ENCODE measurements at places on chromosomes 3 and 15.

- DNase-seq: no peak
These were observed 36.9 kb downstream of the RAB8B start for GRCh38 chr15:63226155-63226883.

GRCh38 chr3:7764115-7764514 is 737.5 kb upstream of the LMCD1 start:
- DNase-seq: no peak

- DNase-seq: no peak
These were observed 342.8 kb downstream of the TBC1D5 start for GRCh38 chr3:17399586-17399985.

GRCh38 chr3:9653565-9654248 is 4.4 kb downstream of the MTMR14 start:
- DNase-seq: no peak

GRCh38 chr3:122754929-122755328 is 38.7 kb downstream of the HSPBAP1 start:
- DNase-seq: no peak

DNA sequence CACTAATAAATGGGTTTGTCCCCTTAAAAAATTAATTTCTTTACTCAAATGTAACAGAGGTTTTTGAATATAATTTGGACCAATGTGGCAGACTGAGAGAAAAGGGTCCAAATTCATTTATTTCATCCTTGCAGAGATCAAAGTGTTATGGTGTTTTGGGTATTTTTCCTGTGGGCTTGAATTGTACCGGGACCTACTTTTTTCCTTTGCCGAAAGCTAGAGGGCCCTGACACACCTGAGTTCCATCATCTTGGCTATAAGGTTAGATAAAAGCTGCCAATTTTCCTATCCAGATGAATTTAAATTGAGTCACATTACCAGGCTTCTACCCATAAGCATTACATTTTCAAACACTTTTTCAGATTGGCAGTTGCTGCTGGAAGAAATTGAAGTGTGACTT is 908 bp downstream of the CCNB2 start:
- DNase-seq: no peak

DNA sequence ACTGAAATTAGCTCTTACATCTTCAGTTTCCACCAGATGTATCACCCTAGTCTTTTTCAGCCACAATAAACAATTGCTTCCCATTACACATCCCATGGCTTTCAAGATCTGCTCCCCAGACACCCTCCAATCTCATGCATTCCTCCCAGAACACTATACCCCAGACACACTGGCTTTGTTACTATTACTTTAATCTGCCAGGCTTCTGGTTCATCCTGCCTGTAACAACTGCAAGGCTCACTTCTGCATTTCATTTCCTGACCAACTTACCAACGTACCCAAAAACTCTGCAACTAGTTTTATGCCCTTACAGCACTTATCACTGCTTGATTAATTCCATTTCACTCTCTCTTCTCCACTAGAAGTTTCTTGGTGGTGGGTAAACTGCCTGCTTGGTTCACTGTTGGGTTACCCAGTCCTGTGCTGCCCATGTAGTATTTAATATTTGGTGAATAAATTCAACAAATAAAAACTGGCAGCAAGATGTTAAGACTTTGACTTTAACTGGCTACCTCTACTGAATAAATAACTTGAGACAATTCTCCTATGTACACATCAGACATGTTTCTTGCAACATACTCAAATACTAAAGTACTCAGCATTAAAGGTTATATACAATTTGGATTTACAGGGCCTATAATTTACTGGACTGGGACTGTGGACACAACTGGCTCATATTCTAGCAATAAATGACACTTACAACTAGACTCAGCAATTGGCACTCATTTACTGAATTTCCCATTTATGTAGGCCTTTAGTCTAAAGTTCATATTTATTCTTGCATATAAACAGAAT is 2.7 kb downstream of the RPL22L1 start:
- no peak for DNase-seq

DNA sequence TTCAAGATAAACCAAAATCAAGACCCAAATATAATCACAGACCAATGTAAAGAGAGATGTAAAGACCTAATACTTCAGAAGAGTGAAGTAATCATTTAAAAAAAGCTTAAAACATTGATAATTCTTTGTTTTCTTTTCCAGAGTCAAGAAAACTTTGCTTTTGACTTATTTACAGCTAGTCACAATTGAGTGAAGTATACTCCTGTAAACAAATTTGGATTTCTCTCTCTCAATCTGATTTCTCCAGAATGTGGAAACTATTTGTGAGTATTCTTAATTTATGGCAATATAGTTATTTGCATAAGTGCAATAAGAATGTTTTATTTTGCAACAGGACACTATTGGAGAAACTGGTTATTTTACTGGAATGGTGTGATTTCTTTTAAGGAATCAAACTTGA is 43.7 kb upstream of the ZBTB20 start:
- no peak for DNase-seq

GRCh38 chr15:83207660-83208366 is at the start of gene HDGFL3:
HDGFL3 (minus strand) TSS chr15:83207823; CDS start chr15:83207414, 409 bp downstream.
- DNase-seq: peak; percentile 65

GRCh38 chr15:84099181-84099580 is 136.4 kb upstream of the GOLGA6L4 start:
- DNase-seq: no peak

- DNase-seq: no peak
These were observed 860.4 kb downstream of the ROBO1 start for GRCh38 chr3:78907367-78907766.

- DNase-seq: no peak
These were observed 170.6 kb upstream of the CHRM5 start for GRCh38 chr15:33797651-33798050.

GRCh38 chr15:101240358-101240757 is 11.5 kb downstream of the CHSY1 start:
- no peak for DNase-seq

Data from head of caudate nucleus (tissue), 42 donors.